WERI-Rb-1 (cell line): ENCODE measurements at places on chromosomes 12 and 14.

DNA sequence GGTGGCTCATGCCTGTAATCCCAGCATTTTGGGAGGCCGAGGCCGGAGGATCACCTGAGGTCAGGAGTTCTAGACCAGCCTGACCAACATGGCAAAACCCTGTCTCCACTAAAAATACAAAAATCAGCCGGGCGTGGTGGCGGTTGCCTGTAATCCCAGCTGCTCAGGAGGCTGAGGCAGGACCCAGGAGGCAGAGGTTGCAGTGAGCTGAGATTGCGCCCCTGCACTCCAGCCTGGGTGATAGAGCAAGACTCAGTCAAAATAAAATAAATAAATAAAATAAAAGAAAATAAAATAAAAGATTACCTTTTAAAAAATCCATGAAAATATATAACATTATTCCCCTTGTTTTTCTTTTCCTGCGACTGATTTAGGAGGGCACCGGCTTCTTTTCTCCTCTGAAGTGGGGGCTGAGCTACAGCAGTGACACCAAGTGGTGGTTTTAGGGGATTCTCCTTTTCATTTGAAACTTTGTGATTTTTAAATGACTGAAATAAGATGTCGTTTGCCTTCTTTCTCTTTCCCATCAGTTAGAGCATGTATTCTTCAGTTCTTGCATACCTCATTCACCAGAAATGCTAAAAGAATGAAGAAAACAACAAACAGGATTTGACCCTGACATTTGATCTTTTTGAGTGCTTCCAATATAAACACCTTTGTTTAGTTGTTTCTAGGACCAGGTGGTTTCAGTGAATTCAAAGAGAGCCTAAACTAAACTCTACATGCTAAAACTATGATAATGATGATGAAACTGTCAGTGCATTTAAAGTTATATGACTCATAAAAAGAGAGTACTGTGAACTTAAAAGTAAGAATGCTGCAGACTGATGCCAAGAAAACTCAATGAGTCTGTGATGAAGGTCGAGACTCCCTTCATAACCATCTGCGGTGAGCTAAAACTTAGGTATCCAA, 22.6 kb upstream of the PKP2 start:
- peak; percentile 21 for DNase-seq

- DNase-seq: no peak
Measured at GRCh38 chr12:109890620-109891170, 9.4 kb upstream of the TCHP start.

DNA sequence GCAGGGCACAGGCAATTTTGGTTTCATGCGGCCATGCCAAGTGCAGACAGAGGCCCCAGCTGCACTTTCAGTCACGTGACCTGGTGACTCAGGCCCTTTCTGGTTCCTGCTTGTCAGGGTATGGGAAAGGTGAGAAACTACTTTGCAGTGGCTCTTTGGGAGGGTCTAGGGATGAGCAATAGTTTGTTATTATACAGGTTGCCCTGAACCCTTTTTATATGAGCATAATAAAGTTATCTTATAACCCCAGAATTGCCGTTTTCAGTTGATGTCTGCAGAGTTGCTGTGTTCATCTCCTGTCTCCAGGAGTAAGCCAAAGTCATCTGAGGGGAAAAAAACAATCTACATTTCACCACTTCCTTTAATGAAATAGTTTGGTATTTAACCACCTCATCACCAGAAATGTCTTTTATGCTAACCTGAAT, 30.9 kb upstream of the EMP1 start:
- no peak for DNase-seq

GRCh38 chr12:23921099-23921856, 28.2 kb downstream of the SOX5 start:
- DNase-seq: no peak

- DNase-seq: no peak
Measured at GRCh38 chr14:93947282-93947681, 20.1 kb downstream of the FAM181A start.

GRCh38 chr14:91154851-91155625, 41.2 kb downstream of the DGLUCY start:
- no peak for DNase-seq

DNA sequence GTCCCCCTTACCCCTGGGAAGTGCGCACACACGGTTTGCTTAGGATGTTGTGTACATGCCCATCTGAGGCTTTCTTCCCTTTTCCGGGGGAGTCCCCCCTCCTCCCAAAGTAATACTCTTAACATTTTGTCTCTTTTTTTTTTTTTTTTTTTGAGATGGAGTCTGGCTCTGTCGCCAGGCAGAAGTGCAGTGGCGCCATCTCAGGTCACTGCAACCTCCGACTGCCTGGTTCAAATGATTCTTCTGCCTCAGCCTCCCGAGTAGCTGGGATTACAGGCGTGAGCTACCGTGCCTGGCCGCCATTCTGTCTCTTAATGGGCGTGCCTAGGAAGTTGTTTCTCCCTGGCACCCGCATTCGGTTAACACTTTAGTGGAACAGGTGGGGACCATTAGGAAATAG, 4.5 kb upstream of the GMFB start:
- peak; percentile 30 for DNase-seq

DNA sequence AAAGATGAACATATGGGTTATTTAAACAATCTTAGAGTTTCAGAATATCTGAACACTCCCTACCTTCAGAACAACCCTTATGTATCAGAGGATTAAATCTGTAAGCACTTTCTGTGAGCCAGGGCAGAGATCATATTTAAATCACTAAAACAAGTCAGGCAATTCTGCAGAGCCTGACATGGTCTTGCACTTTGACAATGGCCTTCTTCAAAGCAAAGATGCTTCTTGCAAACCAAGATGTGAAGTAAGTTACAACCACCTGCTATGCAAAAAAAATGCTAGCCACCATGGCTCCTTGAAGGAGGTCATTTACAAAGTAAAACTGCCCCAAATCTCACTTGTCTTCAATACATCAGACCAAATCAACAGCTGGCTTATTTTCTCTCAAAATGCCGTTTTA, 3.2 kb downstream of the PPP1CC start:
- DNase-seq: no peak

DNA sequence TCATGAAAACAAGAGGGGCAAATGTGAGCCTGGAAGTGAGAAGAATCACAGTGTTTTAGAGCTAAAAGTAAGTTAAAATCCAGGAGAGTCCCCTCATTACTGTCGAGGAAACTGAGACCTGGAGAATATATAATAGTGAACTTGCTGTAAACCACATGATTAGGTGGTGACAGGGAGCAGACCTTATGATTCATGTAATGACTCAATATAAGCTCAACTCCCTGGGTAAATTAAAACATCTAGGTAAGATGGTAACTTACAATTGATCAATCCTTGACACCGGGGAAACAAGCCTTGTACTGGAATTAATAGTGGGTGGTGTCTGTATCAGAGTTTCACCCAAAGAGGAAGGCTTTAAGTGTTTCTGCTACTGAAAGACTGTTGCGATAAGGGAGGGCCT, 269.3 kb downstream of the SNAPC1 start:
- no peak for DNase-seq

GRCh38 chr12:125065919-125066570, 810 bp downstream of the AACS start:
- DNase-seq: no peak

DNA sequence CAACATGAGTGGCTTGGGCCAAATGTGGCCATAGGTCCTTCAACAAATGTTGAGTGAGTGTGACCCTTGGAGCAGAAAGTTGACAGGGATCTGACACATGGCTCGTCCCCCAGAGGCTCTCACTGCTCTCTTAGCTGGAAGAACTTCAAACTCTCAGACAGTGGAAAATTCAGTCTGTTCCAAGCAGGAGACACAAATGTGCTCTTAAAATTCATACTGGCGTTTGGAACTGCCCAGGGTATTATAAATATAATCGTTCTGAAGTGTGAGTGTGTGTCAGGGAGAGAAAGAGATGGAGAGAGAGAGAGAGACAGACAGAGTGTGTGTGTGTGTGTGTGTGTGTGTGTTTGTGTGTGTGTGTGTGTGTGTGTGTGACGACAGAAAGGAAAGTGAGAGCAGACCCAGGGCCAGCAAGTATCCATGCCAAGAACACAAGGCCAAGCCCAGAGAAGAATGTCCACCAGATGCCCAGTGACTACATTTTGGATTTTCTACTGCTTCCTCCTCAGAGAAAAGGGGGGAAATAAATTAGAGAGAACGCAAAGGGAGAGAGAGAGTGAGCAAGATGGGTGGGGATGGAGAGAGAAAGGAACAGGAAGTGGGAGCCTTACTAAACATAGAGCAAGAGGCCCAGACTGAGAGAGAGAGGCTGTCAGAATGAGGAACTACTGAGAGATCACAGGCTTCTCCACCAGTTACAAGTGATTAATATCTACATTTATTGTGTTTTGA, 193.6 kb upstream of the NUDT4 start:
- no peak for DNase-seq
